Cortex of kidney (tissue), 1 donor: ENCODE measurements at places on chromosomes 4 and X.

DNA sequence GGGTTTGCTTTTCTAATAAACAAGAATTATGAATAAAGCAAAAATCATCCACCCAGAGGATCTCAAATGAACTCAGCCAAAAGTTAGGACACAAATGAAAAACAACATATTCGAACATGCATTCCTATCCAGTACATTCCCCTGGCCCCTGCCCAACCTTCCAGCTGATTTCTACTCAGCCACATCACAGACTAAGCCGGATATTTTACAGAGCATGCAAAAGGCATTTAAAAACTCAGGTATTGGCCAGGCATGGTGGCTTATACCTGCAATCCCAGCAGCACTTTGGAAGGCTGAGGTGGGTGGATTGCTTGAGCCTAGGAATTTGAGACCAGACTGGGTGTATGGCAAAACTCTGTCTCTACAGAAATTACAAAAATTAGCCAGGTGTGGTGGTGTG is 54.6 kb downstream of the RELL1 start:
- DNase-seq = no peak

DNA sequence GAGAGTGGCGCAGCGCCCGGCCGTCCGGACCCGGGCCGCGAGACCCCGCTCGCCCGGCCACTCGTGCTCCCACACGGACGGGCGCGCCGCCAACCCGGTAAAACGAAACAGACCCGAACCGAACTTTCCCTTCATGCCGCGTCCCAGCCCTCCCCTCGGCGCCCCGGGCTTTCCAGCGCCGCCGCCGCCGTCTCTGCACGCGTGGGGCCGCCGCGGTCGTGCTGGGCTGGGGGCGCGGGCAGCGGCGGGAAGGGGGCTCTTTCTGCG is 222 bp downstream of the SMAD1 start:
- DNase-seq = no peak

DNA sequence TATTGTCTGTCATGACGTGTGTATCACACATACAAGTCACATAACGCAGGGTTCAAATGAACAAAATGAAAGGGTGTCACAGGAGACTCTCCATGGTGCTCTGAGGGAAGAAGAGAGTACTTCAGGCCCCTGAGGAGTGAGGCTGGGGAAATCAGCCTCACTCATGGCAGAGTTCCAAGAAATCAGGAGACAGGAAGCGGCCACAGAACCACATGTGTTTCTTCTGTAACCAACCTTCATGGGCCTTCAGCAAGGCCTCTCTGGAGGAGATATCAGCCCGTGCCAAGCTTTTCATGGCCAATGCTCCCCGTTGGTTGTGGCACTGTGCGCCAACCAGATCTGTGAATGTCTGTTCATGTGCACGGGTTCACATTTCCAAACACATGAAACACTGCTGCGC is 76.0 kb downstream of the NAT8L start:
- no peak for DNase-seq

DNA sequence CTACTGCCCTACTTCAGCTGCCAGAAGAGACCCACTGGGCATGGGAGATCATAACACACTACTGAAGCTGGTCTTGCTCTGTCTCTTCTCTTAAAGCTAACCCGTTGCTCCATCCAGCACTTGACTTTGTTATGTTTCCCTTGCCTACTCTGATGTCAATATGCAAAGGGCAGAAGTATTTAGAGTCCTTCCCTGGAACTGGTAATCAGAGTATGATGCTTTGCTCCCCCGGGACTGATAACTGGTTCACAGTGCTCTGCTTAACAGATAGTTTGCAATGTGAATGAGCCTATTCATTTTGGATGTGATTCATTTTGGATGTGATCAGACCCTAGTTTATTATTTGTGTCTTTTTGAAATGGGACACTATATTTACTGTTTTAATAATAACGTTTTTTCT is 12.3 kb upstream of the UCP1 start:
- no peak for DNase-seq

- no peak for DNase-seq
Observed at GRCh38 chrX:42289492-42290385, 366.4 kb upstream of the CASK start.

DNA sequence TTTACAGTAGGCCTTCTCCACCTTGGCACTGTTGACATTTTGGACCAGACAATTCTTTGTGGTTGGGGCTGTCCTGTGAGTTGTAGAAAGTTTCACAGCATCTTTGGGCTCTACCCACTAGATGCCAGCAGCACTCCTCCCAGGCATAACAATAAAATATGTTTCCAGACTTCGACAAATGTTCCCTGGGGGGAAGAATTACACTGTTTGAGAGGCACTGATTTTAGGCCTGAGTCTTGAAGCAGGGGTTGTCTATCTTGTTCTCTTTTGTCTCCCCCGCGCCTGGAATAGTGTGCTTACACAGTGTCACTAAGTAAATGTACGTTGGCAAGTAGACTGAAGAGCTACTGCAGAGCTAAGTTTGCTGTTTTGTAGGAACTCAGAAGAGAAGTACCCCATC is 254.4 kb upstream of the BOD1L1 start:
- DNase-seq = no peak

GRCh38 chr4:99134586-99134985 is 9.5 kb downstream of the ADH4 start:
- DNase-seq = no peak

- no peak for DNase-seq
Observed at GRCh38 chr4:9976781-9977180, 44.5 kb downstream of the SLC2A9 start.

DNA sequence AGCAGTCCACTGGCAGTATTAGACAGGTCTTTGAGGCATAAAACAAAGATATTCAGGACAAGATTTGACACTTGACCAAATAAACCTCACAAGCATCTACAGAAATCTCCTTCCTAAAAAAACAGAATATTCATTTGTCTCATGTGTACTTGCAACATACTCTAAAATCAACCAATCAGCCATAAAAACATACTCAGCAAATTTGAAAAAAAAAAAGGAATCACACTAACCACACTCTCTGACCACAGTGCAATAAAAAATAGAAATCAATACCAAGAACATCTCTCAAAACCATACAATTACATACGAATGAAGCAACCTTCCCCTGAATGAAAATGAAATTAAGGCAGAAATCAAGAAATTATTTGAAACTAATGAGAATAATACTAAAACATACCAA is 591.3 kb downstream of the FAM133A start:
- DNase-seq = no peak

DNA sequence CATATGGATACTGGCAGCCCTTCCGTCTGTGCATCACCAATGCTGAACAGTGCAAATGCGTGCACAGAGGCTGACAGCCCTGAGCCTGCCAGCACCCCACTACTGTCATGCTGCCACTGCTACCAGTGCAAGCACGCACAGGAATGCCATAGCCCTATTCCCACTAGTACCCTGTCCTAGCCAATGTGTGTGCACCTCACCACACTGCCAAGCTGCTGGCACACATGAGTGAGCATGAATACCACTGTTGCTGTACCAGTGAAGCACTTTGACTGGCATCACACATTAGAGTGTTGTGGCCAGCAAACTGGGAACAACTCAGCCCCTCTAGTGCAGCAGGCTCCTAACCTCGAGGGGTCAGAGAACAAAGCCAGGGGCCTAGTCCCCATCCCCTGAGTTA is 102.9 kb upstream of the PCDH10 start:
- no peak for DNase-seq

GRCh38 chr4:7970361-7970946 is 30.8 kb upstream of the AFAP1 start:
- no peak for DNase-seq

GRCh38 chr4:38360201-38360600 is 303.8 kb upstream of the KLF3 start:
- DNase-seq = no peak

DNA sequence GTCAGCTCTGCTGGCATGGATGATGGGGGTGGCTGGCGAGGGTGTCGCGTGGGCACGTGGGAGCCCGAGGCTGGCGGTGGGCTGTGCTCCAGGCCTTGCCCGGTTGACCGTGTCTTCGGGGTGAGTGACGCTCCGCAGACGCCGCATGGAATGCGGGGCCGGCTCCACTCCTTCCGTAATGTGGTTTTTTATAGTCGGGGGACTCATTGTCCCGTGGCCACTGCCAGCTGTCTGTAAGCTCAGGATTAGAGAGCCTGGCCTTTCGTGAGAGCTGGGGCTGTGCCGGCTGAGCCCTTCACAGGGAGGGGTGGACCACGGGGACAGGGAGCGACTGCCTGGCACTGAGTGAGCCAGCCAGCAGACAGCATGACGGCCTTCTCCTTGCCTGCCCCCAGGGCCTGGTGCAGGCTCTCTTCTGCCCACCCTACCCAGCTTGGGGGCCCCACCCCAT is 20.4 kb downstream of the DOK7 start:
- no peak for DNase-seq

DNA sequence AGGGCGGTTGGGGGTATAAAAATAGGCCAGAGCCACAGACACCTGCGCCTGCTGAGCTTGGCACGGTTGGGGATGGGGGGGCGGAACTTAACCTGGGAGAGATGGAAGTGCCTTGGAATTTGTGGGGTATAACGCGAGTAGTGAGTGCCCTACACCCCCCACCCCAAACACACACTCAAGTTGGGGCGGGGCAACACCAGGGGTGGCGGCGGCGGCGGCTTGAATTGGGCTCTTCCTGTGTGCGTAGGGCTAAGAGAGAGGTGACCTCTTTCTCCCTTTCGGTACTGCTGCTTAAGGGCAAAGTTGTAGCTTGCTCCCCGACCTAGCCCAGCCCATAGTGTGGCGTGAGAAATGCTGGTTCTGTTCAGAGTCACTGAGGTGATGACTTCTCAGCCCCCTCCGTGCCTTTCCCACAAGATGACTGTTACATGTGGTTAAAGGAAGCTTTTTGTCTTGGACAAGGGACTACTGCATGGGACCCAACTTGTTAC is 839 bp downstream of the STK26 start:
- DNase-seq = no peak

DNA sequence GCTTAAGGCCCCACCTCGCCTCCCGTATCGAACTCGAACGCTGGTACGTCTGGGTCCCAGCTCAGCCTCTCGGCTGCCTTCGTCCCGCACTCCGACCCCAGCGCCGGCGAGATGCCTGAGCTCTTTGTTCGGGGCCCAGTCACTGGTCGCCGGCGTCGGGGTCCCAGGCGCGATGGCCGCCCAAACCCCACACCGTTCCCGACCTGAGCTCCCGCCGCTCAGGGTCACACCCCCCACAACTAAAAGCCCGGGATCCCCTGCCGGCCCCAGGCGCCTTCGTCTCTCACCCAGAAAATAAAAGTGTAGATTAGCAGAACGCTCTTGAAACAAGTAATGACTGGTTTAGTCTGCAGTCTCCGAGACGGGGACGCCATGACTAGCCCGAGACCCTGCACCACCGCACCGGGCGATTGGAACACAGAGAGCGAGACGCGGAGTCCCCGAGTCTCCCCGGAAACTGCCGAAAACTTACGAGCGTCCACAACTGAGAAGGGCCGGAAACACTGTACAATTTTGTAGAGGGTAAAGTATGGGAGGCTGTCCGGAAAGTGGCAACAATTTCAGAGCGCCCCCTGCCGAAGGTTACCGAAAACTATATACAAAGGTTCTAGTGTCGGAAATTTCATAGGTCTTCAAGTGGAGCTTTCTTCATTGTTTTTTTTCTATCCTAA is at the start of gene TSPAN6:
TSPAN6 (minus strand) TSS at position 486 of the 671 bp plus-strand sequence; CDS start at position 374, 112 bp downstream.
- no peak for DNase-seq

GRCh38 chrX:96430756-96431455 is 253.7 kb upstream of the DIAPH2 start:
- no peak for DNase-seq

DNA sequence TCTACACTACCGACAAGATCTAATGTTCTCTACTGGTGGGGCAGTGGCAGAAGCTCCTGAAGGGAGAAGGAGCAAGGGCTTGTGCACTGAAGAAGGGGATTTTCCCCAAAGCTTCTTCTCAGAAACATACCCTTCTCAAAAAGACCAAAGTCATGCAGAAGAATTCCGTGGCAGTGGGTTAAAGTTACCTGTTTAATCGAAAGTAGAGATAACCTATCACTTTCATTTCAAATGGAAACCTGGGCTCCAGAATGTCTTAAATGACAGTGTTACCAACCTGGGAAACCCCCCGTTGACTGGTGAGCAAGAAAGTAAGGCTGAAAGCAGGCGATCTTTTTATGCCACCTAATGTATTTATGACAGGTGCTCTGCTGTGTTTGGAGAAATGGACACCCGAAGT is 92.5 kb upstream of the TEX13D start:
- no peak for DNase-seq

GRCh38 chrX:138298268-138298667 is 413.2 kb downstream of the FGF13 start:
- DNase-seq = no peak

GRCh38 chr4:25030277-25031076 is at the start of gene LGI2:
LGI2 (minus strand) TSS chr4:25030946; CDS start chr4:25030693, 253 bp downstream.
- no peak for DNase-seq

DNA sequence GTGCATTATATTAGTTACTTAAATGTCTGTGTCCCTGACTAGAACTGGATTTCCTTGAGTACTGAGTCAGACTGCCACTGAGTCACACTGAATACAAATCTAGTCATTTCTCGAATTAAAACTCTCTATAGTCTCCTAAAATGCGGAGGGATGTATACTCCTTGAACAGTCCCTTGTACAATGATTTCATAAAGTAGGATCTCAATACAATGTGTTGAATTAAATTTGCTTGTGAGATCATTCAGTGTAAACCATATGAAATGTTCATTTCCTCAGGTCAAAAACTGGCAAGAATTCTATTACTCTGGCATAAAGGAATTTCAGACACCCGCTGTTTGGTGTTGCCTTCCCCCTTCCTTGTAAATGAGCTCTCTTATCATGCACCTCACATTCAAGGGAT is 17.5 kb upstream of the FAM241A start:
- no peak for DNase-seq

DNA sequence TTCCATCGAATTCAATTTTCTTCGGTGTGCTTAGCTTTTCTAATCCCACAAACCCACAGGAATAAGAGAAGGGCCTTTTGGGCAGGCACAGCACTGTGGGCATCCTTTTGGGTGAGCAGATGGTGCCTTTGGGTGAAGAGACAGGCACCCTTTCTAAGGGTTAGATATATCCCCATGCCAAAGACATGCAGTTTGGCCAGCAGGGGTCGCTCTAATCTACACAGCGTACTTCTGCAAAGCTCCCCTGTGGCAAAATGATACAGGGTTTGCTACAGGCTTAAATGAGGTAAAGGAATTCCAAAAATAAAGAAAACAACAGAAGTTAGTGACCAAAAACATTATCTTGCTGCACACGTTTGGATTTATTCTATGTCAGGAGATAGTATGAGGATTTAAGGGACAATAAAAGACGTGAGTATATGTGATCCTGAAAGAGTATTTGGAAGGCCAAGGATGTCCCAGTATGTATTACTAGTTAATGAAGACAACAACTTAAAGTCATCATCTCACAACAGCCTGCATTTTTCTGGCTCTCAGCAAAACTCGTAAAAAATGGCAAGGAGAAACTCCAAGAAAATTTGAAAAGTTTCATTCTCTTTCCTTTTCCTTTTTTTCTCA is 49.5 kb downstream of the PHEX start:
- no peak for DNase-seq

GRCh38 chrX:10628906-10629305 is 8.5 kb upstream of the MID1 start:
- no peak for DNase-seq

DNA sequence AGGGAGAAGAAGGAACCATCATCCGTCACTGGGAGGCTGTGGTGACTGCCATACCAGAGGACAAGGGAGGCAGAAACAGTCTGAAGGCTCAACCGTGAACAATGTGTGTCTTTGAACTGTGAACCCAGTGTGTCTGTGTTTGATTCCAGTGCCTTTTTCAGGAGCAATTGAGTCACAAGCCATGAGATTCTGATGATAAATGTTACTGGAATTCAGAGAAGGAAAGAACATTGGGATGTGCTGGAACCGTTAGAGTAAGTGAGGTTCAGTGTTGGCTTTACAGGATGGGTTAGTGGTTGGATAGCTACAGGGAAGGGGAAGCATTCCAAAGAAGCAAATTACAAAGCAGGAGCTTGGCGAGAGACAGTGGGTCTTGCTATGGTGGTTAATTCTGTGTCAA is 464.4 kb downstream of the TRIML1 start:
- DNase-seq = no peak
